ENCODE measurements at places on chromosomes 11 and 22. TPM values are rescaled to one million over a fixed set of nuclear protein-coding genes. Genes with fewer than 3 reads are reported as not detected.
A peak's percentile ranks its signal among the peaks of the same experiment; 100 is the strongest.

DNA sequence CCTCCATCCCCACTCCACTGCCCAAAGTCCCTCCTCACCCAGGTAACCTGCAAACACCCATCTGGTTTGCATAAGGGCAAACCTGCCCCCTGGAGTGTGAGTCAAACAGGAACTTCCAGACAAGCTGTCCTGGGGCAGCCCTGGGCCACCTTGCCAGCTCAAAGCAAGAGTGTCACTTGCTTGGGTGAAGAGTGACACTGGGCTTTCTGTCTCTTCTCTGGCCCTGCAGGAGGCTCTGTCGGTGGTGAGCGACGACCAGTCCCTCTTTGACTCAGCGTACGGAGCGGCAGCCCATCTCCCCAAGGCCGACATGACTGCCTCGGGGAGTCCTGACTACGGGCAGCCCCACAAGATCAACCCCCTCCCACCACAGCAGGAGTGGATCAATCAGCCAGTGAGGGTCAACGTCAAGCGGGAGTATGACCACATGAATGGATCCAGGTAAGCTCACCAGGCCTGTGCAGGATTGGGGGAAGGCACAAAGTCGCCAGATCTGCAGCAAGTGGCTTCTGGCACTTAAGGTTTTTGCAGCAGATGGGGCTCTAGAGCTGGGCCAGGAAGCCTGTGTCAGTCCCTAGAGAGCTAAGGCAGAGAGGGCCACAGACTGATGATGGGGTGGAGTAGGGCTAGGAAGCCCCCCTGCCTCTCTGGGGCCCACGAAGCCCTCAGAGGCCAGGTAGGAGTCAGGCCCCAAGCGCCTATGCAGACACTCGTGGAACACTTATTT is 64.2 kb downstream of the FLI1 start:
- DNase-seq = no peak

DGAT2 gene
- 4.1 TPM for total RNA-seq

OSM gene
- 0.41 TPM for total RNA-seq

- no peak for DNase-seq
These were observed 81.5 kb upstream of the HORMAD2 start for GRCh38 chr22:29998627-29999384.

GRCh38 chr22:38900677-38901076 is 28.7 kb upstream of the CBX6 start:
- no peak for DNase-seq

DNA sequence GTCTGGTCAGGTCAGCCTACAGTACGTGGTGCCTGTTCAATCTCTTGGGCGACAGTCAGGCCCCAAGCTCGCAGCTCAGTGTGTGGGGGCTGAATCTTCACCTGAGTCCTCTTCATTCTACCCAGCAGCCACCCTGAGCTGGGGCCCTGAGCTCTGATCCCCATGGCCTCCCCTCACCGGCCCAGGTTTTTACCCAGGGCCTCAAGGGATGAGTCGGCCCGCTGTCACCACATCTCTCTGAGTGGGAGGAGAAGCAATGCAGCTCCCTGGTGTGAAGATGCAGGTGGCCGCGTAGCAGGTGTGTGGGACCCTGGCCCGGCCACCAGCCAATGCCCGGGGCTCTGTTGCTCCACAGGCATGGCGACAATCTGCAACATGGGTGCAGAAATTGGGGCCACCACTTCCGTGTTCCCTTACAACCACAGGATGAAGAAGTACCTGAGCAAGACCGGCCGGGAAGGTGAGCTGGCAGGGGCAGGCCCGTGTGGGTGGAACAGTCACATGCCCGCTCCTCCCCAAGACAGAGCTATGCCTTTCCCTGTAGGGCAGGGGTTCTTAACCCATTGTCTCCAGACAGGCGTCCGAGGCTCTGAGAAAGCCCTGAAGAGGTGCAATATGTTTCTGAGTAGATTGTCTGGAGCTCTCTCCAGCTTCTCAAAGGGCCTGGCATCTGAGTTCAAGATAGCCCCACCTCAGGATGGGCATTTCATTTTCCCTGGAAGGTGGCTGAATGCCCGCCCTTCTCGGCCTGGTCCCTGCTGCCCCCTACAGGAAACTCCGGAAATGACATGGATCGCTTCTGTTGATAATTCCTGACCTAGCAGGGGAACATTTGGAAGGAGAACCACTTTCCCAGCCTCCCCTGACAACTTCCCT is 26.9 kb downstream of the POLR3H start:
- peak; percentile 56 for DNase-seq

BBOX1 gene
- total RNA-seq = 2.4 TPM

DNA sequence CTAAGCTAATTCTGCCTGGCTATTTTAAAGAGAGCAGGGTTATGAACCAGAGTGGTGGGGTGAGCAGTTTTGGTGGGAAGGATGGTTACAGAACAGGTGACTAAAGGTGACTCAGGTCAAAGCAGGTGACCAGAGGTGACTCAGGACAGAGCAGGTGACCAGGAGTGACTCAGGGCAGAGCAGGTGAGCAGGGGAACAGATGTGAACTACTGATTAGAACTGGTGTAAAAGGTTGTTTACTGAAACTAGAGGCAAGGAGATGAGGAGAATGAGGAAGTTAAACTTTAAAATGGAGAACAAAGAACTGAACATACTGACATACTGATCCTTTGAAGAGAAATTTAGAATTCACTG is 15.4 kb upstream of the HYLS1 start:
- no peak for DNase-seq

DNA sequence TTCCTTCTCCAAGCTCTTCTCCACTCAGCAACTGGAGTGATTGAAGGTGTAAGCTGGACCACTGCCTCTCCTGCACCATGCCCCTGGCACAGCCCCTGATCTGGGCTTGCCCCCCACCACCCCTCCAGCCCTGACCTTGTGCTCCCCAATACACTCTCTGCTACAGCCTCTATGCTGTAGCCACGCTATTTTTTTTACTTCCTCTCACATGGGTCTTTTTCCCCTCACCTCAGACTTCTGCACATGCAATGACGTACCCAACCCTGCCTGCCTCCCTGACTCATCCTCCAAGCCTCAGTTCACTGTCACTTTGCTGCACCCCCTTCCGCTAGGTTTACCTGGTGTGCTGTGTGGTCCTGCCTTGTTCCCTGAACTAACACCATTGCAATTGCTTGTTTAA is 9.0 kb downstream of the CSNK2A3 start:
- DNase-seq = no peak

PAMR1 gene
- total RNA-seq = 2.0 TPM

REXO2 gene
- 32.2 TPM for total RNA-seq

DNA sequence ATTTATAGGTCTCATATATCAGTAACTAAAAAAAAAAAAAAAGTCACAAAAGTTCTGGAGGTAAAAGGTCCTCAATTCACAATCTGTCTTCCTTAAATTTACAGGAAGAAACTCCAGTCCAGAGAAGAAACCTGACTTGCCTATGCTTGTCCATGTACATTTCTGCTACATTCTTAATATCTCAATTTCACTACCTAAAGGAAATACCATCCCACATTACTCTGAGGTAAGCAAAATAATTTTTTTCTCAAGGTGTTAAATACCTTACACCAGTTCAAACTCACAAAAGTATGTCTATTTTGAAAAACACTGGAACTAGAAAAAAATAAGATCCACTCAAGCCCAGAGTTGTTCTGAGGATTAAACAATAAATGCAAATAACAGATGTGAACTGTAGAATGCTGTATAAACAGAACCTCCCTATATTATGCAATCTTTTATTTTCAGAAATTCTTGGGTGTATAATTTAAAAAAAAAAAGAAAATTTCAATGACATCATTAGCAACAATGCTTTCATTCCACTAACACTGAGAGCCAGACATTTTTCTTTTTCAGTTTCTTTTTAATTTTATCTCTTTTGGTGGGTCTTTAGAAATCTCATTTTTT is 49.9 kb upstream of the GDPD4 start:
- DNase-seq = no peak

- no peak for DNase-seq
These were observed 23.3 kb downstream of the ARHGEF17 start for GRCh38 chr11:73331138-73331916.

GRCh38 chr11:995752-996420 is 40.6 kb downstream of the MUC6 start:
- DNase-seq = no peak

DNA sequence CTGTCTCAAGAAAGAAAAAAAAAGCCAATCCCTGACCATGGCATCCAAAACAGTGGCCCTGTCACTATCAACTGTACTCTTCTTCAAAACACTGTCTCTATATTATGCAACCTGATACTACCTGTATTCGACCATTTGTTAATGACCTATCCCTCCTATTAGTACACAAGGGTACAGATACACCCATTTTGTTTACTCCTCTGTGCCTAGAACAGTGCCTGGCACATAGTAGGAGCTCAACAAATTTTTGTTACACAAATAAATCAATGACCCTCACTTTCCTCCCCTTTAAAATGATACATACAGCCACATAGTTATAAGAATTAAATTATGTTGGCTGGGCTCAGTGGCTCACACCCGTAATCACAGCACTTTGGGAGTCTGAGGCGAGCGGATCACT is 13.4 kb upstream of the CREB3L1 start:
- DNase-seq = no peak

RCOR2 gene
- 14.3 TPM for total RNA-seq

GRCh38 chr11:106059617-106060016 is 17.5 kb downstream of the KBTBD3 start:
- no peak for DNase-seq

ROBO4 gene
- 1.6 TPM for total RNA-seq

- DNase-seq = peak; percentile 84
These were observed at the start of gene CDC42BPG for GRCh38 chr11:64844330-64845128. CDC42BPG (minus strand) TSS chr11:64844653; CDS start chr11:64844569, 84 bp downstream.

ESAM gene
- total RNA-seq = 3.7 TPM

- no peak for DNase-seq
These were observed 37.1 kb upstream of the WNT11 start for GRCh38 chr11:76243193-76243956.

OR8D4 gene
- not detected for total RNA-seq

- DNase-seq = no peak
These were observed 95.3 kb downstream of the SERGEF start for GRCh38 chr11:17917556-17917955.

GRCh38 chr22:24975125-24975640 is 22.7 kb downstream of the KIAA1671 start:
- no peak for DNase-seq

- DNase-seq = no peak
These were observed 20.6 kb downstream of the CLMP start for GRCh38 chr11:123174196-123175183.

DNA sequence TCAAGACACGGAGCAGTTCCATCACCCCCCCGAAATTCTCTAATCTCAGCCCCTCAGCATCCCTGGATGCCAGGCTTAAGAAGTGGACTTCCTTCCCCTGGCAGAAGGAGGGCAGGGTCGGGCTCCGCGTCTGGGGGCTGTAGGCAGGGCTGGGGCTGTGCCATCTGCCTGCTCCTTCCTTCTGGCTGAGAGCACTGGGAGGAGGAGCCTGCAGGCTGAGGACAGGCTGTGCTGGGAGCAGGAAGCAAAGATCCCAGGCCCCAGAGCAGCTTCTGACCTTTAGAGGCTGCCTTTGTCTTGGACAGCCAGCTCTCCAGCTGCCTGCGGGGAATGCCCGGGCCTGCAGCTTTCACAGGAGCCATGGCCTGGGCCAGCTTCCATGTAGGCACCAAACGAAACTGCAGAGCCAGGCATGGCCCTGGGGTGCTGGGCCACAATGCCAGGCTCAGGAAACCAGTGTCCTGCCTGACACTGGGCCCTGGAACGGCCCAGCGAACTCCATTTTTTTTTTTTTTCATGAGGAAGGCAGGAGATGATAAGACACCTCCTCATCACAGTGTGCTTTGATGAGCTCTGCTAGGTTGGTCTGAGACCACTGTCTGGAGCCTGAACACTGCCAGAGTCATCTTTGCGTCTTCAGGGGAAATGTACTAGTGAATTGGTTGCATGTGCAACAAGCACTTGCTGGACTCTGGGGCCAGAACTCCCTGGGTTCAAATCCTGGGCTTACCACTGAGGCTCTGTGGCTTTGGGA is 67.9 kb downstream of the MCM5 start:
- peak; percentile 72 for DNase-seq

GRCh38 chr11:44564670-44565210 is 723 bp upstream of the CD82 start:
- peak; percentile 51 for DNase-seq

DNA sequence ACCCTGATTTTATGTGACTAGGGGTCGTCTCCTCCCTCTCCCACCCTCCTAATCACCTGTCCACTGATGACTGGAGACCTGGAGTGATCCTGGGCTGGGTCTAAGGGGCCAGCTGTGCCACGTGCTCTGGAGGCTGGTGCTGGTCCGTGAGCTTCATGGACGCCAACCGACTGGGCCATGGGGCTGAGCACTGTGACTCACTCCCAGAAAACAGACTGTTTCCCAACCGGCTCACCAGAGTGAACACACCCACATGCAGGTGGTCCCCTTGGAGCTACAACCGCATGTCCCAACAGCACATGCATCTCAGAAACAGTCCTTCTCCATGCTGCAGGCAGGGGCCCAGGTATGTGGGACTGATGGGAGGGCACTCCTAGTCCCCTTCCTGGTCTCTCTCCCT is 14.0 kb upstream of the LMO1 start:
- DNase-seq = no peak

- DNase-seq = no peak
These were observed 66.3 kb upstream of the CHRM4 start for GRCh38 chr11:46457659-46458424.

CECR2 gene
- 2.9 TPM for total RNA-seq

- DNase-seq = no peak
These were observed 22.7 kb downstream of the KCNQ1OT1 start for GRCh38 chr11:2677127-2677526.

Data from frontal cortex (tissue), 4 donors.